Right forelimb (tissue), 1 donor: ENCODE measurements at places on chromosomes 11 and 22.
A peak's percentile ranks its signal among the peaks of the same experiment; 100 is the strongest.

- no peak for DNase-seq
Observed at GRCh38 chr11:121237686-121238658, 54.6 kb upstream of the SC5D start.

DNA sequence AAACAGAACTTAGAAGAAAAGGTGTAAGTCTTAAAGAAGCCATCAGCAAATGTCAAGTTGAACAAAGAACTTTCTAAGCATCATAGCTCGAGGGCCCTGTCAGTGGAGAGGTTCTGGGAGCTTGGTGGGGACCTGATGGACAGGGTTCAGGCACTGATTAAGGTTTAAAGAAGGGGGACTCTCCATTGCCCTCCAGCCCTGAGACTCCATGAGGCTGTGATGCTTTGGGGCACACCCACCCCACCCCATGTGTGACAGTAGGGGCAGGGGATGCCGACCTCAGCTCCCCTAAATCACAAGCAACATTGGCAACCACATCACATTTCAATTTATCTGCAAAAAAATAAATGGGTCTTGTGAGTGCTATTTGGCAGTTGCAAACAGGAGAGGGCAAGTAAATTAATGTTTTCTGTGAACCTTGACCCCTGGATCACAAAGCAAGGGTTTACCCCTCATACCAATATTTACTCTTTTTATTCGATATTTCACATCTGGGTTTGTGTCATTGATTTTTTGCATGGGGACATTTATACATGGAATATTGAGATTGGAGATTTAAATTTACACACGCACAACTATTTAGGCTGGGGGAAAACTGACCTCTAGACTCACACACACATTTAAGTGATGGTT lies 37.1 kb upstream of the ANO1 start:
- no peak for DNase-seq

DNA sequence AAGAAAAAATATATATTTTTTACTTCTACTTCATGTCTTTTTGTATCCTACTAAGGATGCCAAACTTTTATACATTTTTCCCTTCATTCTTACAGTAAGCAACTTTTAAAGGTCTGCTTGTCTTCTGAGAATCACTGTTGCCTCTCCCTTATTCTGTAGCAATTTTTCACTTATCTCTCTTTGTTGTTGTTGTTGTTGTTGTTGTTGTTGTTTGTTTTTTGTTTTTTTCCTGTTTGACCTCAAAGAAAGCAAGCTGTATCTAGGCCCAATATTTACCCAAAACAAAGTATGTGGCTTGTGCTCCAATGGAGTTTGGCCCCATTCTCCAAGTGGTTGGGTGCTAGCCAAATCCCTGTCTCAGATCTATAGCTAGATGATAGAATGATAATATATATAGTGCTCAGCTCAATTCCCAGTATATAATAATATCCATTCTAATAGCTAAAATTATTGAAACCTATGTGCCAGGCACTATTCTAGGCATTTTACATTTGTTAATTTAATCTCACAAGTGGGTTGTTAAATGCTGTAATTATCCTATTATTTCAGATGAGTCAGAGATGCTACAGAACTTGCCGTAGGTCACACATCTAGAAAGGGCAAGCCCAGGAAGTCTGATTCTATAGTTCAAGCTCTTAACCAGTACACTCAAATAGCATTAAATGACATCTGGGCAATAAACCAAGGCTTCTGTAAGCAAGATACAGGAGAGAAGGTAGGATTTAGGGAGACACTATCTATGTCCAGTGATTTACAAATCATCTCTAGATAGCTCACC lies 205.1 kb upstream of the PITPNB start:
- no peak for DNase-seq

- no peak for DNase-seq
Observed at GRCh38 chr22:26045860-26046259, 123.4 kb upstream of the SEZ6L start.

DNA sequence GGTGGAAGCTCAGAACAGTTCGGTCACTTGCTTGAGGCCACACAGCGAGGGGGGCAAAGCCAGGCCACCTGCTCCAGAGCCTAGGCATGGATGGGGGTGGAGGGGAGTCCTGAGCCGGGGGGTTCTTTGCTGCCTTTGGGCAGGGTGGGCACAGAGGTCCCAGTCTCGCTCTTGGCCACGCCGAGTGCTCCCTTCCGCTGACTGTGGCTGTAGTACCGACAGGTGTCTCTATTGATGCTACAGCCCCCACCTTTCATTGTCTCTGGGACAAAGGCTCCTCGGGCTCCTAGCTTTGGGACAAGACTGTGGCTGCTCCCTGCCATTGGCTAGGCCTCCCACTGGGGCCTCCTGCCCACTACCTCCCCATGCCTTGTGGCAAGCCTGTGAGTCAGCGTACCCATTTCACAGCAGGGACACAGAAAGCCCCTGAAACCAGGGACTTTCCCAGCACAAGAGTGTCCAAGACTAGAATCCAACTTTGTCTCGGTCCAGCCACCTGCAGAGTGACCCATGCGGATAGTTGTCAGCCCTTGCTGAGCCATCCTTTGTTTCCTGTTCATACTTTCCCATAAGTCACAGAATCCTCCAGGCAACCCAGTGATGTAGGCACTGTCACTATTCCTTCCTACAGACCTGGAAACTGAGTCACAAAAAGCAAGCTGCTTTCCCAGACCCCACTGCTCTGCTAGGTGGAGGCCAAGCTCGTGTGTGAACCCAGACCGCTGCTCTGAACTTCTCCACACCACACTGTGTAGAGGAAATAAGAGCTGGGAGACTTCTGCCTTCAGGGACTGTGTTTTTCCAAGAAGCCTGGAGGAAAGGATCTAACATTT lies 17.2 kb downstream of the MYEOV start:
- DNase-seq, result peak; percentile 25

DNA sequence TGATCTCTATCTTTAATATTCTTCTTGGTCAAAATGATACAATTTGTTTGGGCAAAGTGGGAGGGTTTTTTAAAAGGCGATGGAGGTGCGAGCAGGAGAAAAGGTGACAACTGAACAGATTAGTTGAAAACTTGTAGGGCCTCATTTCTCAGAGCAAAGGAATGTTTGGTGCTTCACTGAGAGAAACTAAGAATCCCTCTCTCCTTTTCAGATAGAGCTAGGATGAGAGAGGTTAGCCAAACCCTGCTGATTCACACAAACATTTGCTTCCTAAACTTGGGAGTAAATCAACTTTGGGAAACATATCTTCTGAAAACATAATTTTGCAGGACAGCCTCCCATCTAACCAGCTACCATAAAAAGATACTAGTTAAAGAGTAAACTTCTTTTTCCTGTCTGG lies 57.0 kb downstream of the PHF21A start:
- no peak for DNase-seq
